ENCODE measurements at places on chromosomes 7 and 10.

GRCh38 chr10:69410487-69410886 lies 6.2 kb downstream of the TACR2 start:
- ATAC-seq: no peak

GRCh38 chr10:12091421-12091820 lies 22.7 kb downstream of the DHTKD1 start:
- ATAC-seq: no peak

- no peak for ATAC-seq
Observed at GRCh38 chr10:71625445-71626175, 94.0 kb downstream of the C10orf105 start.

DNA sequence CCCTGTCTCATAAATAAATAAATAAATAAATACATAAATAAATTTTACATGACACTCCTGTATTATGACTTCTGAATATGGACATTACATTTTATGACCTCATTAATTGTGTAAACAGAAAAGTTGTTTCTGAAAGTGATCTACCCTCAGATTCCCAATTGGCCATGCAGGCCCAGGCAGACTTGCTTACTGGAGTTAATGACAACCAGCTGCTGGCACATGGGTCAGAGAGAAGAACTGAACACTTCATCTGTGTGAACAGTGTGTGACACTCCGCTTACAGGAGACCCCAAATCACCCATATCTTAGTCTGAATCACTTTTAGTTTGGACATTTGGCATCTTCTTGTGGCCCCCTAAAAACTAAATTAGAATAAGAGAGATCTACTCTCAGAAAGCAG lies 31.4 kb downstream of the PARP12 start:
- ATAC-seq: no peak

- ATAC-seq: peak; percentile 91
Observed at GRCh38 chr10:75034131-75034512, 77.3 kb upstream of the SAMD8 start.

DNA sequence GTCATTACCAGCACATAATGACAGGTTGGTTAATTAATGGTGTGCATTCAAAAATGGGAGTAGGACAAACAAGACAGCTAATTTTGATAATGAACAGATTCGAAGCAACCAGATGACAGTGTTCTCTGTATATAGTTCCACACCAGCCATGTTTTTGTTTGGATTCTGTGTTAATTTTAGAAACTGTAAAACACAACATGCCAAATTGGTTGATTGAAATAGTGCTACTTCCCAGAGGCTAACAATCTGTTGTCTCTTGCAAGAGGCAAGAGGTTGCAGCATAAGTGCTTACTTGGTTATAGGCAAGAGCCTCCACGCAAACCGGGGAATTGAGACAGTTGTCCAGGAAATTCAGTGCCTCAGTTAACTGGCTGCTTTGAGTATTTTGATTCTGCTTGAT lies 170.2 kb upstream of the HABP2 start:
- no peak for ATAC-seq

- peak; percentile 22 for ATAC-seq
Observed at GRCh38 chr7:73433924-73434700, 534 bp downstream of the FZD9 start.

- peak; percentile 34 for ATAC-seq
Observed at GRCh38 chr10:95482501-95483233, 78.5 kb downstream of the SORBS1 start.

- no peak for ATAC-seq
Observed at GRCh38 chr7:98125759-98126158, 19.1 kb downstream of the LMTK2 start.

GRCh38 chr10:323651-324293 lies 188.5 kb downstream of the ZMYND11 start:
- ATAC-seq: peak; percentile 98

DNA sequence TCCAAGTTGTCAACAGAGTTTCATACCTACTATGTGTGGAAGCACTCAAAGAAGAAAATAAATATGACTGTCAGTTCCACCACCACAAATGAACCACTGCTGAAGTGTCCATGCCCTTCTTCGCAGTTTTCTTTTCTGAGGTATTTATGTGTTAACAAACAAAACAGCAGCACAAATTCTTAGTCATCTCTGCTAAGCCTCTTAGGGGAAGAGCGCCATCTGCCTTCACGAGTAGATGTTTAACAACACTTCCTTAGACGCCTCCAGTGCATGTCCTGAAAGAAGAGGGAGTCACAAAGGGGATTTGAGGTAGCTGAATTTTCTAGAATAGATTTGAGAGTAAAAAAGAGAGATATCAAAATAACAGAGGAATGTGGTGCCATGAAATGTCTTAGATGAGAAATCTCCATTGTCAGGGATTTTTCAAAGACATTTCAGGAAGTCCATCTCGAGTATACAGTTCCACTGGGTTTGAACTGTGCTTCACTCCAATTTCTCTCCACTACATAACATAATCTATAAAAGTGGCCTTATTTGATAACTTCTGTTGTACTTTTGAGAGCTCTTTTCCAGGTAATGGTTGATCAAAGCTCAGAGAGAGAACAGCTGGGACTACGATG lies 775.3 kb upstream of the POM121L12 start:
- no peak for ATAC-seq

GRCh38 chr10:79158402-79159097 lies 89.8 kb downstream of the ZMIZ1 start:
- ATAC-seq: no peak

GRCh38 chr10:102322914-102323313 lies 72.6 kb upstream of the NFKB2 start:
- ATAC-seq: peak; percentile 94

DNA sequence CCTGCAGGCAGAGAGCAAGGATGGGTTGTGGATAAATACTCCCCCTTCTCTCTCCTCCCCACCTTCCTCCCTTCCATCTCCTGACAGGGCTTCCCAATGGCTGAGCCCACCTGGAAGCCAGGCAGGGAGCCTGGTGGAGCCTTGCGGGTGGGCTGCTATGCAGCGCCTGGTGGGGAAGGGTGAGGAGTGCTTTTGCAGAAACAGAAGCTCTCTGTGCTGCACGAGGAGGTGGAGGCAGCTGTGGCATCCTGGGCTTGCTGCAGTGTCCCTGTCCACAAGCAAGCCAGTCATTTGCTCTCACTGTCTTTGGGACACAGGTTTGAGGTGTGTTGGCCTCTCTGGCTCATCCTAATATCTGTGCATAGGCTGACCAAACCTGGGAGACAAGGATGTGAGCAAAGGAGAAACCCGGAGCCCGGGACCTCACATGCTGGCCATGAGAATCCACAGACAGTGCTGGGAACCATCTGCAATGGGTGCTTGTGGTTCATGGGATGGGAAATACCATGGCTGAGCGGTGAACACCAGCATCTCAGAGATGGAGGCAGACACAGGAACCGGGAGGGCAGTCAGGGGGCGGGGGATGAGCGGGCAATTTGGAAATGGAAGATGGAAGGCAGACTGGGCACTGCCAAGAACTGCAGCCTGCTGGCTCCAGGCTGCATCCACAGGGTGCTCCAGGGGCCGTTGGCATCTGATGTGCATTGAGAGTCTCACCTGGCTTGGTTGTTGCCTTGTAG lies 364.2 kb downstream of the GLRX3 start:
- ATAC-seq: no peak

GRCh38 chr7:98872328-98872924 lies 2.6 kb upstream of the TMEM130 start:
- peak; percentile 30 for ATAC-seq

GRCh38 chr7:118183428-118183785 lies 557 bp upstream of the LSM8 start:
- peak; percentile 2 for ATAC-seq

- ATAC-seq: no peak
Observed at GRCh38 chr7:124542476-124542875, 223.1 kb downstream of the GPR37 start.

DNA sequence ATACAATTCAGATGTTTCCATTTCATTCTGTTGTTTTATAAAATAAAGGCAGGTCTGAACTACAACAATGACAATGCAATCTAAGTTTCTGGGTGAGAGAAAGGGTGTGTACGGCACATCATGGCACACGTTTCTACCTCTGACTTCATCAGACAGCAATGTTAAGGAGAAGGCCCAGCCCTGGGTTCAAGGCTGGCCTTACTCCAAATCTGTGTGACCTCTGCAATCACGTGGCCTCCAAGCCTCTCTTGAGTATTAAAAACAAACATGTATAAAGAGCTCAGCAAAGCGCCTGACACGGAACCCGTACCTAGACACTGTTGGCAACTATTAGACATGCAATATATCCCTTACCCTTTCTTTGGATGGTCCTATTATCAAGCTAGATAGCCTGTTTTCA lies 114.1 kb downstream of the LARP4B start:
- no peak for ATAC-seq

GRCh38 chr10:35194906-35195305 lies 68.3 kb downstream of the CREM start:
- peak; percentile 31 for ATAC-seq

GRCh38 chr10:125734823-125735222 lies 15.3 kb downstream of the EDRF1 start:
- ATAC-seq: no peak

DNA sequence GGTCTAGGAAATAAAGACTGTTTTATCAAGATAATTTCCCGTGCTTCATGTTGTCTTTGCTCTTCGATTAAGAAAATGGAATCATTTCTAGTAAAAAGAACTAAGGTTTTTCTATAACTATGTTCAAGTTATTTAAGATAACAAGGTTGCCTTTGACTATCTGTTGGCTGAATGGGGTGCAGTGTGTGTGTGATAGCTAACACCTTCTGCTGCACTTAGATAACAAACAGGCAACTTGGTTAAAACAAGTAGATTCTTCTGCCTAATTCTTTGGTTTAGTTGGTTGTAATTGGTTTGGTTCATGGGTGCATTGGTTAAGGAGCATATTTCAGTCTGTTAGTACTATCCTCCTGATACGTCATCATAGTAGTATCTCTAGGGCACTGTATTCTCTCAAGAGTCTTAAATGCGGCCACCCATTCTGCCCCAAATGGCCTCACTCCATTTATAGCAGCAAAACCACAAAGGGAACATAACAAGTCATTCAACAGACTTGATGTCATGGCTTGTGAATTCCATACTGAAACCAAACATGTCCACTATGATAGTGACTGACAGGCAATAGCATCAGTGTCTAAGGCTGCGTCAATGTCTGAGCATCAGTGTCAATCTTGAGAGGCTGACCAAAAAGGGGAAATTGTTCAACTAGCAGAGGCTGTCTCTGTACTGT lies 55.7 kb downstream of the CCDC3 start:
- peak; percentile 86 for ATAC-seq

GRCh38 chr10:110479710-110480109 lies 18.0 kb upstream of the DUSP5 start:
- ATAC-seq: no peak

DNA sequence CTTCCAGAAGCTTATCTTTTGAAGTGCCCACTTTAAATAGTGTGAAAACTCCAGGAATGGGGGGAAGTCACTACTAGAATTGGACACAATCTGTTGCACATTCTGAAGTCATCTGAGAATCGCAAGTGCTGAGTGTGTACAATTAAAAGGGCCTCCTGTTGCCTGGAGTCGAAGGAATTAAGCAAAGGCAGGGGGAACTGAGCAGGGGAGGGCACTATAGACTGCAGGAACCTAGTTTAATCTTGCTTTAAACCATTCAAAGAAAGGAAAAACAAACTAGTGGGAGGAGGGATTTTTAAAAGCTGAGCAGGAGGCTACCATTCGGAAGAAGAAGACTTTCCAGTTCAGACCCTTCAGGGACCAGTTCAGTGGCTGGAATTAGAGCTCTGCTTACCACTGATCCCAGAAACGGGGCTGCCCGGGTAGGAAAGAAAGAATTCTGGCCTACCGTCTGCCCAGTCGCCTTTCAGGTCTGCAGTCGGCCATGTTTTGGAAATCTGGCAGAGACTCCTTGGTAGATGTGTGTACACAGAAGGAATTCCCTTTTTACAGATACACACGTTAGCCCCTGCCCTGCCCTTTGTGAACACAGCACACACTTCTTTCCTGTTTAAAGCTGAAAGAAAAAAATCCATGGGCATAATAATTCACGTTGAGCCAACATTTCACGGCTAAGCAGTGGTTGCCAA lies 610.6 kb upstream of the FOXK1 start:
- no peak for ATAC-seq

GRCh38 chr7:51731075-51731474 lies 414.5 kb upstream of the COBL start:
- no peak for ATAC-seq

DNA sequence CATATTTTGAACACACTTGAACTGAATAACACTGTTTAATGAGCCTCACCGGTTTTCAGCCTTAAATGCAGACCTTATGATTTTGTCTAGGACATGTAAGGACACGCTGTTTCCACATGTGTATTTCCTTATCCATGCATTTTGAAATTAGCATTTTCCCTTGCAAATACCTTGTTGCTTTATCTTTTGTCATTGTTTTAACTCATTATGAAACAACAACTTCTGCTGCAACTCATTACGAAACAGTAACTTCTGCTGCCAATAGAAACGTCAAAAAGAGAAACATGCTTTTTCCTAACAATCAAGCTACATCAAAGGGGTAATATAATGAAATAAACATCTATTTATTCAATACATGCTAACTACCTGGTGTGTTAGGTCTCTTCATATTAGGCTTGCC lies 322.0 kb downstream of the AGMO start:
- no peak for ATAC-seq

- ATAC-seq: no peak
Observed at GRCh38 chr7:114588506-114588905, 173.9 kb downstream of the FOXP2 start.

- ATAC-seq: no peak
Observed at GRCh38 chr10:14586901-14587300, 187.8 kb downstream of the FAM107B start.

DNA sequence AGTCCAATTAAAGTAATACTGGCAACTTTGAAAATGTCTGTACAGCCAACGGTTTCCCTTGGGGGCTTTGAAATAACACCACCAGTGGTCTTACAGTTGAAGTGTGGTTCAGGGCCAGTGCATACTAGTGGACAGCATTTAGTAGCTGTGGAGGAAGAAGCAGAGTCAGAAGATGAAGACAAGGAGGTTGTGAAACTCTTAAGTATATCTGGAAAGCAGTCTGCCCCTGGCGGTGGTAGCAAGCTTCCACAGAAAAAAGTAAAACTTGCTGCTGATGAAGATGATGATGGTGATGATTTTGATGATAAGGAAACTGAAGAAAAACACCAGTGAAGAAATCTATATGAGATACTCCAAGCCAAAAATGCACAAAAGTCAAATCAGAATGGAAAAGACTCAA lies 72.2 kb downstream of the ZNF783 start:
- ATAC-seq: no peak

DNA sequence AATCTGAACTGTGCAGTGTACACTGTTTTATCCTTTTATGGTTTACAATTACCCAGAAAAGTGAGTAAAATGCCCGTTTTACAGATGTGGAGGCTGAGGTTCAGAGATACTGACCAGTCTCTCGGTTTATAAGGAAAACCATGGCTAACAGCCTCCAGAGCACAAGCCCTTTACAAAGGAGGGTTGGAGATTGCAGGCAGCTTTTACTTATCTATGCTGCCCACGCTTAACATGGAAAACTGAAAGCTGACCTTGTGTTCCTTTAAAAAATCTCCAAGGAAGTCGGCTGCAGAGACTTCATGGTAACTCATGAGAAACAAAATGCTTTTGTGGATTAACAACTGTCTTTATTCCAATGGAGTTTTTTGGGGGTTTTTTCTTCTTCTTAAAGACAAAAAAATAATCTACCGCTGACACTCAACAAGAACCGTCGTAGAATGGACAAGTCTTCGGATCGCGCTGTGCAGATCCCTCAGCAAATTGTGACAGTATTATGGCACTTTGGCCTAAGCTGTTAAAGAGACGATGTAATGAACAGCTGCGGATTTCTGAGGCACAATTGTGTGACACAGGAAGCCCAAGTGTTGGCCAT lies 654 bp upstream of the SLF2 start:
- no peak for ATAC-seq

- no peak for ATAC-seq
Observed at GRCh38 chr7:55278321-55278720, 86.8 kb upstream of the LANCL2 start.
